ENCODE measurements at places on chromosomes 4 and X.

- no peak for DNase-seq
Observed at GRCh38 chr4:26161030-26161824, 159.6 kb upstream of the RBPJ start.

DNA sequence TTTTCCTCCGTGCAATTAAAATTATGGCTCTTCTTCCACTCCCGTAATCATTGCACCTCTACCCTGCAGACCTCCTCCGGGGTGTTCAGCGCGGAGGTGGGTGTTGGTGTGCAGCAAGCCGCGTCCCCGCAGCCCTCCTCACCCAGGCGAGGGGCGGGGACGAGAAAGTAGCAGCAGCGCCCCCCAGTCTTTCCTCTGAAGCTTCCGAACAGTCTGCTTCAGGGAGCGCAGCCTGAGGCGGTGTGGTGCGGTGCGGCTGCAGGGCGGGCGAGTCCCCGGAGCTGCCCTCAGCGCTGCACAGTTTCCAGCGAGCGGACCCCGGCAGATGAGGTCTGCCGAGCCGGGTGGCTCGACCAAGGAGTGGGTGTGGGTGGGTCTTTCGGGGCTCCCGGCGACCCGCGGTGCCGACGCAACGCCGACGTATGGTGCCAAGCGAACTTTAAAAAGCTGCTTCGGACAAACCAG lies at the start of gene FRAS1:
Gene FRAS1 (plus strand): TSS at position 189 of the 465 bp plus-strand sequence. CDS start 687 bp downstream, outside the sequence.
- DNase-seq: peak; percentile 19

- no peak for DNase-seq
Observed at GRCh38 chr4:86032476-86033022, 327.3 kb downstream of the MAPK10 start.

DNA sequence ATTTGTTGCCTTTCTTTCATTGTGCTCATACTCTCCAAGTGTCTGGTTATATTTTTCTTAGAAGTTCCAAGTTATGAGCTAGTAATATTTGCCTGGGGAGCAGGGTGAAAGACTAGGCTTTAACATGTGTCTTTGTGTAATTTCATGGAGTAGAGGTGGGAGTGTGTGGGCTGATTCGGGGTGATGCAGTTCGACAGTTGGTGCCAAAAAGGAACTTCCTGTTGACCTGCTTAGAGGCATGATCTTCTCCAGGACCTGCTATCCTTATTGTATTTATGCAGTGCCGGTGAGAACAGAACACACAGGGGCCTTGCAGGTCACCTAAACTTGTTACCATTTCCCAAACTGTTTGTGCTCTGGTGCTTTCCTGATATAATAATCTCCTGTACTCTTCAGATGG lies 21.2 kb downstream of the USP53 start:
- no peak for DNase-seq

DNA sequence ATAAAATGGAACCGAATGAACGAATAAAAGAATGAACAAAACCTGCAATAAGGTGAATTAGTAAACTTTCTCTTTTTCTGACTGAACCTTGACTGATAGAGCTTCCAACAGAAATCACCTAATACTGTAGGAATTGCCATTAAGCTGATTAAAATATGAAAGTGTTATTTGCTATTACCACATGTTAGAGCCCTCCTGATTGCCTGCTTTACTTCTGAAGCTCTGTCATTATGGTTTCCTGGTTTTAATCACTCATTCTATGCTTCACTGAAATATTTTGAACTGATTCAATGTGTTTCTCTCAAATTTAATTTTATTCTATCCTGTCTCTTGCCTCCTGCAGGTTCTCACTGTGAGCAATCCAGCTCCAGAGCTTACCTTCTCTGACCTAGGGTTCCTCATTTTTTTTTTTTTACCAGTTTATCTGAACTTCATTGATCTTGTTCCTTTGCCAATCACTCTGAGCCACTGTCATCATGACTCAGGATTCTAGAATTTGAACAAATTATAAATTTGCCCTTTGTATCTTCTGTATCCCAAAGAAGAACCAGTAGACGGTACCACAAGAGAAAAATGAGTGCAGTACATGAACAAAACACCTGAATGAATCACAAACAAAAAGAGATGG lies 48.1 kb upstream of the UGT2B15 start:
- DNase-seq: no peak

DNA sequence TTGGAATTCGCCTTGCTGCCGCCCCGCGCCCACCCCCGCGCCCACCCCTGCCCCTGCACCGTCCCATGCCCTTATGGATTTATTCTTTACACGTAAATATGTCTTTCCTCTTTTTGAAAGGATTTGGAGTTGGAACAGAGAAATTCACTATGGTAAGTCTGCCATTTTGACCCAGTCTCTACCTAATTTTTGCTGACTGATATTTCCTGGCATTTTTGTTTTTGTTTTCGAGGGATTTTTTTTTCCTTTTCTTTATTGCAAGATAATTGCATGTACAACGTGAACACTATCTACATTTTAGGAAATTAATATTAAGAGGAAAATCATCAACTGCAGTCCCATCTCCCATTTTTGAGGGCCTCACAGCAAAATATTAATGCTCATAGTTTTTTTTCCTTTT lies 468 bp upstream of the SPIN2B start:
- DNase-seq: no peak

DNA sequence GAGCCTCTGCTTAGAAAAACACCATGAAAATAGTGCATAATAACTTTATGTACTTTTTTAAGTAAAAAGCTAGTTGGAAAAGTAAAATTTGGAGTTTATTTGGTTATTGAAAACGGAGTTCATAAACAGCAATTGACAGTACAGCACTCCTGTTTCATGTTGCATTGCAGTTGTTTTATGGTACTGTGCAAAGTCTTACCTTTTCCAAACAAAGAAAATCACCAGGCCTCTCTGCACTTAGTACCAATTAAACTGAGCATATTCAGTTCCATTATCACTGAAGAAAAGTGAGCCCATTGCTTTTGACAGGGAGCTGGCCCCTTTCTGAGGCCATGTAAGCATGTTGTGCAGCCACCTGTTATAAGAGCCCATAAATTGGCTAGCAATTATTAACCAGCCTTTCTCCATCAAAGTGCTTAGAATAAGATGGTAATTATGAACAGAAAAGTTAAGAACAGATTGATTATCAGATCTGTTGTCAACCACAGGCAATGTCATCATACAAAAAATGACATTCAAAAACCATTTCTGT lies 376.6 kb upstream of the EMCN start:
- DNase-seq: no peak

DNA sequence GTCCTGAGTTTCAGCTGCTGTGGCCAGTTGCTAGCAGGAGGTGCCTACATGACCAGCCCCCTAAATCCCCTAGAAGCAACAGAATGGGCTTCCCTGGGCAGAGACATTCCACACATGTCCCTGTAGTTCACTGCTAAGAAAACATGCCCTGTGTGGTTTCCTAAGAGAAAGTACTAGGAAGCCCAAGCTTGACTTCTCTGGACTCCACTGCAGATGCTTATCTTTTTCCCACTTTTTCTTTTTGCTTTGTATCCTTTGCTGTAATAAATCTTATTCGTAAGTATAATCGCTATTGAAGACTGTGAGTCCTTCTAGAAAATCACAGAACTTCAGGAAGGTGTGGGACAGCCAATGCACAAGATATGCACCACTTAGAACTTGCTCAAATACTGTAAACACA lies 15.6 kb downstream of the RPGR start:
- DNase-seq: no peak

- no peak for DNase-seq
Observed at GRCh38 chrX:13283950-13284546, 35.8 kb downstream of the ATXN3L start.

DNA sequence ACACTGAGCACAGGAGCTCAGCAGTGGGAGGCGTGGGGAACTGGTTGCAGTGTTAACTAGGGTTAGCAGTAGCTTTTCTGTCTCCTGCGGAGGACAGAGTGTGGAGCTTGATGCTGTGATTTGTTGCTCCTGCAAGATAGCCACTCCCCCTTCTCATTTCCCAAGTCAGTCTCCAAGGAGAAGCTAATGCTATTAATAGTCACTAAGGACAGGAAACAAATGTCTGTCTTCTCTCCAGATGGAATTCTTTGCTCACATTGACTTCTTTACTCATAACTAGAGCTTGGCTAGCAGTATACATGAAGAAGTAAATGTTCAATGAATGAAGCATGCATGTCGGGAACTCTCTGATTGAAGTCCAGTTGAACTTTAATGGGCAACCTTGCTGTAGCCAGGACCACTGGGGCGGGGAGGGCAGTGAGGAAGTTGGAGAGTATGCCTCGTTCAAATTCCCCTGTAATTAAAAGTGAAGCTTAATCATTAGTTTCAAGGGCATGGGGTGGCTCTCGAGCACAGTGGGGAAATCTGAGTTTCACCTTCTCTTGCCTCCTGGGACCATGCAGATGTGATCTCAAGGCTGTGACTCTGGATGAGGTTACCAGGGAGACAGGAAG lies 156.6 kb upstream of the SCML1 start:
- no peak for DNase-seq

DNA sequence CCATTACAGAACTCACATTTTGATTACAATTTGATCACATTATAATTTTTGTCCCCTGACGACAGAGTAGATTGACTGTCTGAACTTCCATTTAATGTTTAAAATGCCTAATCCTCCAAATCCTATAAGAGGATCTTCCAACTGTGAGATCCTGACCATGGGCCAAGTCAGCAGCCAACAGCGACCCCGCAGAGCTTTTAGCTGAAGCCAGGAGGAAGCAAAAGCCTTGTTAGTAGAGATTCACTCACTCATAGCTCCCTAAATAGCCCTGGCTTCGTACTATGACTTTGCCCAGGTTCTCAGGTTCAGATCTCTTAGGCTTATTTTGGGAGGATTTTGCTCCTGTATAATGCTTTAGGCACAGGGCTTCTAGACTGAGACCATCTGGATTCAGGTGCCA lies 413.1 kb downstream of the NKX6-1 start:
- no peak for DNase-seq

DNA sequence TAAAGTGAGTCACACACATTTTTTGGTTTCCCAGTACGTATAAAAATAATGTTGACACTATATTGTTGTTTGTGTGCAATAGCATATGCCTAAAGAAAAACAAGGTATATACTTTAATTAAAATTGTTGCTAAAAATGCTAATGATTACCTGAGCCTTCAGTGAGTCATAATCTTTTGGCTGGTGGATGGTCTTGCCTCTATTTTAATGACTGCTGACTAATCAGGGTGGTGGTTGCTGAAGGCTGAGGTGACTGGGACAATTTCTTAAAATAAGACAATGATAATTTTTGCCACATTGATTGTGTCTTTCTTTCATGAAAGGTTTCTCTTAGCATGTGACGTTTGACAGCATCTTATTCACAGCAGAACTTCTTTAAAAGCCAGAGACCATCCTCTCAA lies 21.0 kb upstream of the ANXA10 start:
- DNase-seq: no peak

- peak; percentile 19 for DNase-seq
Observed at GRCh38 chrX:18887177-18887824, 96.6 kb downstream of the PHKA2 start.

GRCh38 chr4:101419336-101420135 lies 72.2 kb upstream of the PPP3CA start:
- peak; percentile 14 for DNase-seq

GRCh38 chr4:37685161-37685822 lies 884 bp downstream of the RELL1 start:
- DNase-seq: peak; percentile 86

DNA sequence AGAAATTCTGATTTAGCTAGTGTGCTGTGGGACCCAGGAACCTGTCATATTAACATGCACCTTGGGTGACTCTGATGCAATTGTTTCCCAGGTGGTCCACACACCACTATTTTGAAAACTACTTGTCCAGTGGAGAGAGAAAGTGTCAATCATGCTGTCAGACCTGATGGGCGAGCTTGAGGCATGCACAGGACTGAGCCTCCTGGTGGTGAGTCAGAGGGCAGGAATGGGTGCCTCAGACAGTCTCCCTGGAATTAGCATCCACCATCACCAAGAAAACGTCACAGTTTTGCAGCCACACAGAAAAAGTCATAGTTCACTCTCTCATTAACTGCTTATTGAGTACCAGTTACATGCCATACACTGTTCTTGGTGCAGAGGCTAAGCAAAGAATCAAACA lies 181.8 kb upstream of the MAOA start:
- no peak for DNase-seq
